NCI-H524 treated with DMSO at 0.1 percent for 48 hours (cell line): ENCODE measurements at places on chromosomes 1 and 21.

DNA sequence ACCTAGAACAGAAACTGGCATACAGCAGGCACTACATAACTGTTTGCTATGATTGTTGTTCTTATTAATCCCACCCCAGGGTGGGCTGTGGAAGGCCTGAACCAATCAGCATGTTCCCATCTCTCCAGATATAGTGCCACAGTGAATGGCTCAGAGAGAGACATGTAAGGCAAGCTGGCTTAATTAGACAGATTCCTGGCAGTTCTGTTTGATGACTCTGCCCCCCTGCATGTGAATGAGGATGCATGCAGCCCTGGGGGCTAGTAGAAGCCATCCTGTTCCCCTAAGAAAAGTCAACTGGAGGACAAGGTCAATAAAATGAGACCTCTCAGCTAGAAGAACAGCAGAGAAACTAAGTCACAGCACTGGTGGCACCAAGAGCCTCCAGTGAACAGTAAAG lies 130.3 kb downstream of the GLIS1 start:
- no peak for DNase-seq

DNA sequence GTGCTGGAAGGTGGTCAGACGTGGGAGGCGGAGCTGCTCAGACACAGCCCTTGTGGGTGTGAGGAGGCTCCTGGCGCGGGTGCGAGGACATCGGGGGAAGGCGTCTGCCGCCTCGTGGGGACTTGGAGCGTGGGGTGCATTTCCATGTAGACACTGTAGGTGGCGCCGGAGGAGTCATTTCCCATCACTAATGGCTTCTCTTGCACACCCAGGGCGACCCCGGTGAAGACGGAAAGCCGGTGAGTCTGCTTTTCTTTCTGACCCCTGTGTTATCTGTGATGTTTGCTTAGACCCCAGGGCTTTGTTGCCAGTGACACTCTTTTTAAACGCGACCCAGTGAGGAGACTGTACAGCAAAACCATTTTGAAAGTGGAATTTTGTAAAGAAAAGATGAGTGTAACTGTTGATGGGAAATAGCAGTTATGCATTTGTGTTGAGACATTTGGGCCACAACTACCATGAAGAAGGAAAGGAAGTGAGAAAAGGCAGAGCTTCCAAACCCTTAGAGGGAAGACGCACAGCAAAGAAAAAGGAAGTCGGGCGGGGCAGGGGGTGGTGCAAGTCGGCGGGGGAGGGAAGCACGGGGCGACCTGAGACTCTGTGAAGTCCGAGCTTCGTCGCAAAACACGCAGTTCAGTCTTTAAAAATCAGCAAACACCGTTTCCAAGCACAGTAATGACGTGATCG lies 64.0 kb downstream of the SLC19A1 start:
- no peak for DNase-seq

DNA sequence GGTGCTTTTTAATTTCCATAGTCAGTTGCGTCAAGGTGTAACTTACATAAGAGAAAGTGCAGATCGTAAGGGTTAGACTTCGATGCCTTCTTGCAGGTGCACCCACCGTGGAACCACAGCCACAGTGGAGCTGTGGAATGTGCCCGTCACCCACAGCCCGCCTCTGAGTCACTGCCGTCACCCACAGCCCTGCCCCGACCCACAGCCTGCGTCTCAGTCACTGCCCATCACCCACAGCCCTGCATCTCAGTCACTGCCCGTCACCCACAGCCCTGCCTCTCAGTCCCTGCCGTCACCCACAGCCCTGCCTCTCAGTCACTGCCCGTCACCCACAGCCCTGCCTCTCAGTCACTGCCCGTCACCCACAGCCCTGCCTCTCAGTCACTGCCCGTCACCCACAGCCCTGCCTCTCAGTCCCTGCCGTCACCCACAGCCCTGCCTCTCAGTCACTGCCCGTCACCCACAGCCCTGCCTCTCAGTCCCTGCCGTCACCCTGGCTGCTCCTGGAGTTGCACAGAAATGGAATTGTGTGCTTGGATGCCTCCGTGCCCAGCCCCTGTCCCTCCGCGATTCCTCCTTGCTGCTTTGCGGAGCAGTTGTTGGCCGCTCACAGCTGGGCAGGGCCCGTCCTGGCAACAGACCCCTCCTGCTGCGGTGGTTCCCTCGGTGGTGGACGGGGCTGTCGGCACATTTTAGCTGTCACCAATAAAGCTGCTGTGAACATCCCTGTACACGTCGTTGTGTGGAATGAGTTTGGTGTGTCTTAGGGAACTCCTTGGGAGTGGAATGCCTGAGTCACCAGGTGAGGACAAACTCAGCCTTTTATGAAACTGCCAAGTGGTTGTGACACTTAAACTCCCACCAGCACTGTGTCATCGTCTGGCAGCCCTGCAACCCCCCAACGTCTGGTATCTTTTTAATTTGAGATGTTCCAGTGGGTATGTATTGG lies 44.9 kb upstream of the COL6A2 start:
- no peak for DNase-seq

DNA sequence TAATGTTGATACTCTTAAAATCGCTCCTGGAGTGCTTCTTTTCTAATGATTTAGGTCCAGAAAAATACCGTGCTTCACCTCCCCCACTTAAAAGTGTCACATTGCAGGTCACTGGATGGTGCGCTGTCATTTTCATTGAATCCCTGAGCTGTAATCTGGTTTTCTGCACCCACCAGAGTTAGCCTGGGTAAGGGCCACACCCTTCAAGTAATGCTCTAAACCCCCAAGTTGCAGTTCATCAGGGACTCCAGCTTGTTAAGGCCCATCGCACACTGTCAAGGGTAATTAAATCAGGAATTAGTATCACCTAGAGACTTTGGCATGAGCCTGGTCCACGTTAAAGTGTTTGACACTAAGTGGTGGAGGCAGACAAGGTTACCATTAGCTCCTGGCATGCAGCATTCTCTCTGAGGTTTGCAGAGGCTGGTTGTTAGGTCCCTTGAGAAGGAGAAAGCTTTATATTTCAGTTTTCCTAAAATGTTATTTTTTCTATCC lies 34.0 kb downstream of the ASTN1 start:
- DNase-seq: peak; percentile 3

DNA sequence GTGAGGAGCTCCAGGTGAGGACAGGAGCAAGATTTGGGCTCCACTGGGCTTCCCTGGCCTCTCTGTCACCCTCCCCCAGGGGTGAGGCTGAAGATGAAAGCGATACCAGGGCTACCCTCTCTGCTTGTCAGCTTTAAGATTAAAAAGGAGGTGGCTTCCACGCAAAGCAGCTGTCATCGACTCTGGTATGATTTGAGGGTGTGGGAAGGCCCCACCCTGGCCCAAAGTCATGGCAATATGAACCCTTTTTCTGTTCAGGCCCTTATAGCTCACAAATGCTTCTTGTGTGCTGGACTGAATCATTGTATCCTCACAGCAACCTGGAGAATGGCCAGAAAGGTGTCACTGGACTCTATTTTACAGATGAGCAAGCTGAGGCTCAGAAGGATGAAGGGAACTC lies 41.6 kb downstream of the NUAK2 start:
- DNase-seq: no peak
